ENCODE measurements at places on chromosomes 12 and 14. TPM values are rescaled to one million over a fixed set of nuclear protein-coding genes. Genes with fewer than 3 reads are reported as not detected.

DNA sequence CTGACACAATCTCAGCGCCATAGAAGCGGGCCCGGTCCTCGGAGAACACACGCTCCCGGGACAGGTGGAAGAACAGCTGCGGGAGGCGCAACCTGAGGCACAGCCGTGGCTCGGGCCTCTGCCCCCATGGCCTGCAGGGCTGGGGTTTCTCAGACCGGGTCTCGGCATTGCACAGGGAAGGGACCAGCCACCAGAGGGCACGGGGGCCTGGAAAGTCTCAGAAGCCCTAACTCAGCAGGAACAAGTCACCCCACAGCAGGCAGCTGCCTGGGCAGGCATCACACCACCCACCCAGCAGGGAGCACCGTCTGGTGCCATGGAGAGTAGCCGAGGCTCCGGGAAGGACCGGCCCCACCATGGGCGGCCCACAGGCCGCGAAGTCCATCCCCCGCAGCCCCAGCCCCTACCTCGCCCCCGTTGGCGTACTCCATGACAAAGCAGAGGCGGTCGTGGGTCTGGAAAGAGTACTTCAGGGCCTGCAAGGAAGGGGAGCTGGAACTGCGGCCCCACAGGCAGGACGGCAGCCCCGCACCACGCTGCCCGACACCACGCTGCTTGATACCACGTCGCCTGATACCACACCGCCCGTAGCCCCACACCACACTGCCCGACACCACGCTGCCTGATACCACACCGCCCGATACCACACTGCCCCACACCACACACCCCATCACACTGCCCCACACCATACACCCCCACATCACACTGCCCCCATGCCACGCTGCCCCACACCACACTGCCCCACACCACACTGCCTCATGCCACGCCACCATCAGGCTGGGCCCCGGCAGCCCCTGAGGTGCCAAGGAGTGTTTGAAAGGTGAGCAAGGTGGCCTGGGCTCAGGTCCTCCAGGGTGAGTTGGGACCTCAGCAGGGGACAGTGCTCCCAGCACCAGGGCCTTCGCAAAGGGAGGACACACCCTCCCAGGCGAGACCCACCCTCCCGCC, 20.8 kb downstream of the SIVA1 start:
- no peak for DNase-seq

- no peak for DNase-seq
Observed at GRCh38 chr14:73722581-73722980, 8.4 kb upstream of the PNMA1 start.

DNA sequence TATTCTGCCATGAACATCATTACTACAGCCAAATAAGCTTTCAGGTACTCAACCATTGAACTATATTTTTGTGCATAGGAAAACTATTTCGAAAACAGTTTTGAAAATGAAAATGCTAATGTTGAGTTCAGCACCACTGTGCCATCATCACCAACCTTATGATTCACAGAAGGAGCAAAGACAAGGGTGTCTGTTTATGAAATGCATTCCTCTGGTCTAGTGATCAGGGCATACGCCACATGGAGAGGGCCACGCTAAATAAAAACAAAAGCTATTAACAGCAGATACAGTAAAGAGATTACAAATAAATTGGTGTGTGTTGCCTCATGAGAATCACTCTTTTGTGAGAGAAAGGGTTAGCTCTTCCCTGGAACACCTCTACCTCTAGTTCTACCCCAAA, 43.2 kb upstream of the BMAL2 start:
- DNase-seq: no peak

- DNase-seq: no peak
Observed at GRCh38 chr12:6029401-6029800, 84.3 kb upstream of the ANO2 start.

DNA sequence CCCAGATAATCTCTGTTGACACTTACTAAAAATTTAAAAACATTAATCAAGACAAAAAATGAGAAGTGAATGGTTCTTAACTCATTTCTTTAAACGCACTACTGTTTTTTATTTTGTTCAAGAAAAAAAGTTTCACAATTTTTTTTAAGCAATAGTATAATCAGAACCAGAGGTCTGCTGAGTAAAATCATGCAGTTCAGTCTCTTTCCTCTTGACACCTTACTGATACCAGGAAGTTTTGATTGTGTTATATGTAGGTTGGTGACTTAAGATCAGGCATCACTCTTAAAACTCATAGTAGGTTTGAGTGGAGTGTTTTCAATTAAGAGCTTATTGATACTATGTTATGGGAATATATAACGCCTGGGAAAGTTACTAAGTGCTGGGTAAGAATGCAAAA, 121.4 kb downstream of the TRMT5 start:
- no peak for DNase-seq

GRCh38 chr14:76022991-76023390, 37.4 kb downstream of the IFT43 start:
- DNase-seq: no peak

DNA sequence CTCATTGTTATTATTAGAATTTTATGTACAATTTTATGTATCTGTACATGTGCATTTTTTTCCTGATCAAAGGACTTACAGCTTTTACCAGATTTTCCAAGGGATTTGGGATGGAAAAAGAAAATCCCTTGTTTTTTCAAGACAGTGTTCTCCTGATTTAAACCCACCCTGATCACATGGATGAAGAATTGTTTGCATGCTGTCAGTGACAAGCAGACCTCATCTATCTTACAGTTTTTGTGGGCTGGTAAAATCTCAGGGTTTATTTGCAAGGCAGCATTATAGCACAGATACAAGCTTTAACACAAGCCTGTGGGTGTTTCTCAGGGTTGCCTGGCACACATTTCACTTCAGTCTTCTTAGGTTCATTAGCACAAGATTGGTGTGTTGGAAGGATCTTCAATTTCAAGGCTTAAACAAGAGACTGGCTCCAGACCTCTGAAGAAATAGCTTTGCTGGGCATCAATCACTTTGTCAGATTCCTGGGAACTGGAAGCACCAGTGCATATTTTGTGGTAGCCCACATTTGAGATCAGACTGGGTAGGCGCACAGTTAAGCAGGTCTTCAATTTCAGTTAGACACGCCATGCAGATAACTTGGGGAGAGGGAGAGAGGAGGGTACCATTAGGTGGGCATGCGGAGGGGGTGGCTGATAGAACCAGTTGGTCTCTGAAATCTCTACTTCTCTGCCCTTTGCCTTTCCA, 118.0 kb downstream of the TBX5 start:
- no peak for DNase-seq

CLEC7A gene
- total RNA-seq: not detected

NANOG gene
- total RNA-seq: 0.64 TPM

GRCh38 chr14:51095854-51096823, 1.2 kb upstream of the TRIM9 start:
- no peak for DNase-seq

DNA sequence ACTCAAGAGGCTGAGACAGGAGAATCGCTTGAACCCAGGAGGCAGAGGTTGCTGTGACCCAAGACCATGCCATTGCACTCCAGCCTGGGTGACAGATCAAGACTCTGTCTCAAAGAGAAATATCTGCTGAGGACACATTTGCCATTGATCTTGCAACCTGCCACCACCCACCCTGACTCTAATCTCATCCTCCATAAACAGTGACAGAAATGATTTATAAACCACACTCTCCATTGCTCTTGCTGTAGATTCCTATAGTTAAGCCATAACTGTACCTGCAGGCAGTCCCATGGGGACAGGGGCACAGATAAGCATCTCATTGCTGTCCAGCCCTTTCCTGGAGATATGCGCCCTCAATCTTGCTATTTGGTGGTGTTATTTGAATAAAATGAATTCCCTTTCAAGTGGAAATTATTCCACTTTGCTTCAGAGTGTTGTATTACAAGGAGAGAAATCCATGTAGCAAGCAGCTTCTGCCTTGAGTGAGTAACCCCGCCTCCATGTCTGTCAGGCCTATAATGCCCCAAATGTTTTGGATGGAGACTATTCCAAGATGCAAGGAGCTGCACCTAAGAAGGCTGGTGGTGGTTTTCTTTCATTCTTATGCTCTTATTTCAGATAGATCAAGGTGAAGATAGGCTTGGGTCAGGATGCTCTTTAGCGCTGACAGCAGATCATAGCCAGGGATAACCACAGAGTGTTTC, 3.0 kb upstream of the ZDHHC22 start:
- DNase-seq: no peak

DNA sequence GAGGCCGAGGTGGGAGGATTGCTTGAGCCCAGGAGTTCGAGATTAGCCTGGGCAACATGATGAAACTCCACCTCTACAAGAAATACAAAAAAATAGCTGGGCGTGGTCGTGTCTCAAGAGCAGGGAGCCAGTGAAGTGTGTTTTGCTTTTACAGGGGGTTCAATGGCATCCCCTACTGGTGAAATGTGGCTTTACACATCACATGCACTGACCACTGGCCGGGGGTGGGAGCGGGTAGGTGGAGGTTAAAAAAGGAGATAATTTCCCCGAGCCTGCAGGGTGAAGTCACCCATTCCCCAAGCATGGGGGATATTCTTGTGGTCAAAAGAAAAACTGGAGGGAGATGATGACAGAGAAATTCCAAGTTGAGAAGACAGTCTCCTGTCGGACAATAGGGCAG, 63.6 kb upstream of the PWP1 start:
- DNase-seq: no peak

DNA sequence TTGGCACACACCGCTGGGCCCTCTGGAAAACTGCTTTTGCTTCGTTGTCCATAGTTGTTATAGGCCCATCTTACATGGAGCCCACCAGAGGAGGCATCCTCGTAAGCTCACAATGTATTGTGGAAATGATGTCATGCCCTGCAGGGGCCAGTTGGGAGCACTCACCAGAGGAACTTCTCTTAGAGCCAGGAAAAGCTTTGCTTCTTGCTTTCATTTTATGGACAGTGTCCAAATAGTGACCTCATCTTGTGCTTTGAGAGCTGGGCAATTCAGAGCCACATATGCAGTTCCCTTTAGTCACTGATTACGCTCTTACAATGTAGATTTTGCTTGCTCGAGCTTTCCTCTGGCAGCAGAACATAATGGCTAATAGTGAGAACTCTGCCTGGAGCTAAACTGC, 275.6 kb downstream of the AACS start:
- DNase-seq: no peak

DNA sequence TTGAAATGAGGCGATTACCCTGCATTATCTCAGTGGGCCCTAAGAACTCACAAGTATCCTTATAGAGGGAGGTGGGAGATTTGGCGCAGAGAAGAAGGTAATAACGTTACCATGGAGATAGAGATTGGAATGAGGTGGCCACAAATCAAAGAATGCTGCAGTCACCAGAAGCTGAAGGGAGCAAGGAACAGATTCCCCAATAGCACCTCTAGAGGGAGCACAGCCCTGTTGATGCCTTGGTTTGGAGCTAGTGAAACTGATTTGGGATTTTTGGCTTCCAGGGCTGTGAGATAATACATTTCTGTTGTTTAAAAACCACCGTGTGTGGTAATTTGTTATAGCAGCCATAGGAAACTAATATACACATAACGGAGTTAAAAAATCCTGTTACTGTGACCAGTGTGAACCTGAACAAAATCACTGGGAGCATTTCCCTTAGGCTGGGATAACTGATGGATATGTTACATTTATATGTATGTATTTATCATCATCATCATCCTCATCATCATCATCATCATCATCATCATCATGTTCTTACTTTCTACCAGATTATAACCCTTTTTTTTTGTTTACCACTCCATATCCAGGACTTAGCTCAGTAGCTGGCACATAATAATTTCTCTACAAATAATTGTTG, 100.3 kb downstream of the LIN7A start:
- DNase-seq: no peak

MANSC4 gene
- total RNA-seq: 1.1 TPM

PRB2 gene
- total RNA-seq: not detected

DNA sequence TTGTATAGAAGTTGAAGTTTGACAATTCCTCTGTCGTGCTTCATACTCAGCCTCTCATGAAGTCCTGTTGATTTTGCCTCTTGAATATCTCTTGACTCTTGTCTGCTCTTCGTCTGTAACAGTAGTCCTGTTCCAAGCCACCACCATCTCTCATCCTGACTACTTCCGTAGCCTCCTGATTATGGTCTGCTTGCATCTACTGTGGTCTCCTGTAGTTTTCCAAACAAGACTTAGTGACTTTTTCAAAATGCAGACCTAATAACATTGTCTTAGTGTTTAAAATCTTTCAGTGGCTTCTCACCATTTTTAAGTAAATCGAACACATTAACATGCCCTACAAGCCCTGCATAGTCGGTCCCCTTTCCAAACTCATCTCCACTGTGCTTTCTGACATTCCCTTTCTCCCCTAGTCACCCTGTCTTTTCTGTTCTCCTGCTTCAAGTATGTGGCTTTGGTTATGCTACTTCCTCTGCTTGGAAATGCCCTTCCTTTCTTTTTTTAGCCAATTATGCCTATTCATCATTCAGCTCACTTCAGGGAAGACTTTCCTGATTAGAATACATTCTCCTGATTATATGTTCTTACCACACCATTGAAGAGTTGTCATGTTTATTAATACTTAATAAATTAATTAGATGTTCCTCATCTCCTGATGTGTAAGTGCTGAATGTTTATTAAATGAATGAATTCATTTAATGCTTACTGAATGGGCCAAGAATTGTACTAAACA, 2.0 kb downstream of the SCYL2 start:
- DNase-seq: no peak

GRCh38 chr12:71027856-71028255, 107.3 kb upstream of the PTPRR start:
- DNase-seq: no peak

DNA sequence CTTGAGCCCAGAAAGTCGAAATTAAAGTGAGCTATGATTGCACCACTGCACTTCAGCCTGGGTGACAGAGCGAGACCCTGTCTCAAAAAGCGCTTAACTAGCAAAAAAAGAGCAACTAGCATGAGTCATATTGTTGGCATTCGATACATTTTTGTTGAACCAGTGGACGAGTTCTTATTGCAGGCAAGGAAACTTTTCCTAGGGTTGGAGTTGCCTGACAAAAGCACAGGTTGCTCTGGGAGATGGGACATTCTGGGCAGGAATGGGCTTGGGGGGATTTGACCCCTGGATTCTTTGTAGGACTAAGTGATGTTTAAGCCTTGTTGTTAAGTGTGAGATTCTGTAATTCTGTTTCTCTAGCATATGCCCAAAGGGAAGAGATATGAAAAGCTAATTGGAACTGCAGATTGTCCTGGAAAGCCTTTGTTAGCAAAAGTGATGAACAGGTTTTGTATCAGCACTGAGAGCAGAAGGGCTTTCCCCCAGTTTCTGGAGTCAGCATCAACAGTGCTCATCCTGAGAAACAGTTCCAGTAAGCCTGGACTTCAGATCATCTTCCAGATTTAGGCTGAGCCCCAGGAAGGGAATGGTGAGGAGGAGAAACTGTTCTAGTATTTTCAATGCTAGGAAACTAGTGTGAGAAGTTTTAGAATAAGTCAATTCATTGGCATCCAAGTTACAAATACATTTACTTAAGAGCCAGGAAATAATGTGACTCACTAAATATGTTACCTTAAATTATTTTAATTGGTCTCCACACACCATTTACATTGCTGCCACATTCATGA, 123.1 kb downstream of the SRGAP1 start:
- DNase-seq: no peak

ESRRB gene
- 0.29 TPM for total RNA-seq

DNA sequence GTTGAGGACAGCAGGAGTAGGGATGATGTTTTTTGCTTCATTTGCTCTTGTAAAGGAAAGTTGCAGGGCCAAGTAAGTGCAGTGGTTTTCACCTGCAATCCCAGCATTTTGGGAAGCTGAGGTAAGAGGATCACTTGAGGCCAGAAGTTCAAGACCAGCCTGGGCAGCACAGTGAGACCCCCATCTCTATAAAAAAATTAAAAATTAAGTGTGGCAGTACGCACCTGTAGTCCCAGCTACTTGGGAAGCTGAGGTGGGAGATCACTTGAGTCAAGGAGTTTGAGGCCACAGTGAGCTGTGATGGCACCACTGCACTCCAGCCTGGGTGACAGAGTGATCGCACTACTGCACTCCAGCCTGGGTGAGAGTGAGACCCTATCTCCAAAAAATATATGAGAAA, 10.8 kb downstream of the DPF3 start:
- no peak for DNase-seq

All from progenitor cell of endocrine pancreas (in vitro differentiated cells).